ENCODE measurements at places on chromosomes 7 and 10. TPM values are rescaled to one million over a fixed set of nuclear protein-coding genes. Genes with fewer than 3 reads are reported as not detected.

Gene CRYGN
- 0.14 TPM for total RNA-seq

Gene EBLN1
- not detected for total RNA-seq

Gene GBF1
- total RNA-seq, result 39.8 TPM

Gene EGR2
- total RNA-seq, result 0.64 TPM

Gene CACNB2
- not detected for total RNA-seq

Gene COL26A1
- not detected for total RNA-seq

Gene TMEM225B
- total RNA-seq, result 1.4 TPM

Gene ACBD7
- 0.07 TPM for total RNA-seq

Gene CD36
- 1.0 TPM for total RNA-seq

All from nasal cavity respiratory epithelium epithelial cell of viscerocranial mucosa (primary cell).